ENCODE measurements at places on chromosomes 6 and 20.

DNA sequence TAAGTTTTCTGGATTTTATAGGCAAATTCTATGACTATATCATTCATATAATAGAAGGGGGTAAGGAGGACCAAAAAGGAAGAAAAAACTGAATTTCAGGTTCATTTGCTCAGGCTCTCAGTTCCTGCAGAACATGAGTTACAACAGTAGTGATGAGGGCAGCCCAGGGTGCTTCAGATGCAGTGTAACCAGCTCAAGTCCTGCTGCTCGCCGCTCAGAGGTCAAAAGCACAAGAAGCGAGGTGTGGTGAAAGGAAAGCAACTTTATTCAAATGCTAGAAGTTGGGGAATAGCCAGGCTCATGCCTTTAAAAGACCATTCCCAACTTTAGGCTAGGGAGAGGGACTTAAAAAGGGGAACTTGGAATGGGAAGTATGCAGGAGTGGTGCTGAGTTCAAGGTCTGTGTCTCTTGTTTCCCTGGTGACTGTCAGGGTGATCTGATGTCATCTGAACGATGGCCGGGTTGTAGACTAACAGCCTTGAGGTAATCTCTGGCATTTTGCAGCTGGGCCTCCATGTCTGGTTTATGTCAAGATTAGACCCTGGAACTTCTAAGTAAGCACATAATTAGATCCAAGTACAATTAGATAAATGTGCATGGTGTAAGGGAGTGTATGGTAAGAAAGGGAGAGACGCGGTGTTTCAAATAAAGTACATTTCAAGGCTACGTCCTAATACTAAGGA, 14.5 kb upstream of the SEC63 start:
- DNase-seq = no peak

GRCh38 chr6:43509984-43510826, at the start of gene LRRC73:
LRRC73 (minus strand) TSS chr6:43510346; CDS start chr6:43509785, 561 bp downstream.
- peak; percentile 59 for DNase-seq

- DNase-seq = no peak
These were observed 59.8 kb downstream of the GOPC start for GRCh38 chr6:117542493-117542892.

DNA sequence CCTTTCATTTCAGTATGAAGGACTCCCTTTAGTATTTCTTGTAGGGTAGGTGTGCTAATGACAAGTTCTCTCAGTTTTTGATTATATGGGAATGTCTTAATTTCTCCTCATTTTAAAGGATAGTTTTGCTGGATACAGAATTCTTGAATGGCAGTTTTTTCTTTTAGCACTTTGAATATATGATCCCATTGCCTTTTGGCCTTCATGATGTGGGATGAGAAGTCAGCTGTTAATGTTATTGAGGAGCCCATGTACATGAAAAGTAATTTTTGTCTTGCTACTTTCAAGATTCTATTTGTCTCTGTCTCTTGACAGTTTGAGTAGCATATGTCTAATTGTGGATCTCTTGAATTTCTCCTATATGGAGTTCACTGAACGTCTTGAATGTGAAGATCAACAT, 30.9 kb downstream of the RSPH3 start:
- no peak for DNase-seq

GRCh38 chr6:138001750-138002349, 105.4 kb downstream of the PERP start:
- peak; percentile 22 for DNase-seq

DNA sequence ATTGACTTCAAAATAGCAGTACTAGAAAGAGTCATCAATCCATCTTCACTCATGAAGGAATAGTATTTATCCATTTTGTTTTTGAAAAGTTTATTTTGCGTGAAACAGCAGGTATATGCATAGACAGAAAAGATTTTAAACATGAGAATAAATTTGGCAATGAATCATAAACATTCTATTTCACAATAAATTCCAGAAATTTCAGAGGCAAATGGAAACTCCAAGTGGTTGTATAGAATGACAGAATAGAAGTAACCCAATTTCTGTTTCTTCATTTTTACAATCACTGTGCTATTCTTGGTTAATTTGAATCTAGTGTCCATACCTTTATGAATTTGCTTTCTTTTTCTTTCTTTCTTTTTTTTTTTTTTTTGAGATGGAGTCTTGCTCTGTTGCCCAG, 173.0 kb upstream of the ECI2 start:
- DNase-seq = no peak

DNA sequence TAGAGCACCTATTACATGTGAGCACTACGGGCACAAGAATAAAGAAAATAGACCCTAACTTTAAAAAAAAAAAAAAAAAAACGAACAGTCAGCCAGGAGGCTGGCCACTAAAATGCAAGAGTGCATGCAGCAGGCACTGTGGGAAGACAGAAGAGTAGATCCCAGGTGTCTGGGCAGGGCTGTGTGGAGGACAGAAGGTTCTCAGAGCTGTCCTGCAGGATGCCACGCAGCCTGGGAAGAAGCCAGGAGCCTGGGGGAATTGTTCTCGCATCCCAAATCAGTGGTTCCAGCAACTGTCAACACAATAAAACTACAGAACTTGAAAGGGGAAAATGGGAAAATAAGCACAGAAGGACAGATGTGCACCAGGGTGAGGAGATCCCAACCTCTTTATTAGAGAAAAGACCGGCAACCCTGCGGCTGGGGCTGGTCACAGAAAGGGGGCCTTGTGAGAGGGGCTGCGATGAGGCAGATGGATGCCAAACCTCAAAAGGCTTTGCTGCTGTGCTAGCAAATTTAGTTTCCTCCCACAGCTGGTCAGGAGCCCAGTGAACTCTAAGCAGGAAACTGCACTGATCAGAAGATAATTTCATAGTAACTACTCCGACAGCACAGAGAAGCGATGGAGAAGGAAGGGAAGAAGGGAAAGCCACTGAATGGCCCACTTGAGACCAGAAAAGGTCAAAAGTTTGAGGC, 30.9 kb downstream of the MAP3K5 start:
- no peak for DNase-seq

GRCh38 chr6:119138906-119139541, 60.6 kb upstream of the FAM184A start:
- DNase-seq = no peak

GRCh38 chr20:12276011-12276673, 358.4 kb downstream of the BTBD3 start:
- DNase-seq = no peak

DNA sequence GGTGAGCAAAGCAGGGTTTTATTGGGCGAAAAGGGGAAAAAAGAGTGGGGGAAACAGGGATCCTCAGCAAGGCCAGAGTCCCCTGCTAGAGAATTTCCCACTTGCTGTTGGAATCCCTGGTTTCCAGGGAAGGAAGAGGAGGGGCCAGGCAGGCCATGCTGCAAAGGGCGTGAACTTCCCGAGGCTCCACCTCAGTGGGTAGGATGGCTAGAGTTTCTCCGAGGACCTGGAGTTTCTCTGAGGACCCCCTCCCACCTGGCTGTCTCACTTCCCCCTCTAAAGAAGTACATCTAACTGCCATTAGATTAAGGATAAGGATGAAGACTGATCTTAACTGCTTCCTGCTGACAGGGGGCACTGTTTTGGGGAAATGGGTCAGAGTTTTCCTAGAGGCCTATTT, 1239.3 kb upstream of the GJE1 start:
- no peak for DNase-seq

DNA sequence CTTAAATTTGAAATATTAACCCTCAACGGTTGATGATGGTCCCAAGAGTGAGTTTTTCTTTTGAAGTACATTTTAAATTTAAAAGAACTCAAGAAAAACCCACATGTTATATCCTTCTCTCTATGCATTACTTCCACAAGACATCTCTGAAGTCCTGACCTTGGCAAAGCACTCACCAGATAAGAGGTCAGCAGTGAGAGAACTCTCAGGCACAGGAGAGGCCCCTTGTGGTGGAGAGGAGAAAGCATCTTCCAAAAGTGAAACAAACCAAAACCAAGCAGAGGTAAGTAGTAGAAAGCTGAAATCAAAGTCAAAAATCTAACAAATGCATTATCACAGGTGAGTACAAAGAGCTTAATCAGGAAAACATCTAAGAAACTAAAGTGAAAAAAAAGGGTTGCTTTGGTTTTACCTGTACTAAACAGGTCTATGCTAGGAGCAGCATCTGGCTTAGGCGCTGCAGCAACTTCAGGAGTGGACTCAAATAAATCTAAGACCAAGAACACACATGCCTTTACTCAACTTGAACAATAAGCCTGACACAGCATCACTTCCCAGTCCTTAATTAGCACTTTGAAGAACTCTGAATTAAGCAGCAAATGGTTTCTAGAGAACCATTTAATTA, 80.5 kb downstream of the PRSS35 start:
- DNase-seq = no peak

DNA sequence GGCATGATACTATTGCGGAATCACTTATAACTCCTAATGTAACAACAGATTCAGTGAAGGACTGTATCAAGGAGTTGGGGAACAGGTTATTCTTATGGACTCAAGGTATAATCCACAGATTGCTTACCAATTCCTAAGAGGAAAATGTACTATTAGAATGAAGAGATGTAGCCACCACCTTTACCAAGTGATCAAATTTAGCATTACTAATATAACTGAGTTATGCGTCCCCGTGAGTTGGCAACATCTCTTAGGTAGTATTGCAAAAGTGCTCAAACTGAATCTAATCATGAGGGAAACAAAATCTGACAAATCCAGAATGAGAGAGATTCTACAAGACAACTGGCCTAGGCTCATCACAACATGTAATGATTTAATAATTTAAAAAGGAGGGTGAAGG, 777 bp upstream of the SNRNP48 start:
- DNase-seq = no peak

DNA sequence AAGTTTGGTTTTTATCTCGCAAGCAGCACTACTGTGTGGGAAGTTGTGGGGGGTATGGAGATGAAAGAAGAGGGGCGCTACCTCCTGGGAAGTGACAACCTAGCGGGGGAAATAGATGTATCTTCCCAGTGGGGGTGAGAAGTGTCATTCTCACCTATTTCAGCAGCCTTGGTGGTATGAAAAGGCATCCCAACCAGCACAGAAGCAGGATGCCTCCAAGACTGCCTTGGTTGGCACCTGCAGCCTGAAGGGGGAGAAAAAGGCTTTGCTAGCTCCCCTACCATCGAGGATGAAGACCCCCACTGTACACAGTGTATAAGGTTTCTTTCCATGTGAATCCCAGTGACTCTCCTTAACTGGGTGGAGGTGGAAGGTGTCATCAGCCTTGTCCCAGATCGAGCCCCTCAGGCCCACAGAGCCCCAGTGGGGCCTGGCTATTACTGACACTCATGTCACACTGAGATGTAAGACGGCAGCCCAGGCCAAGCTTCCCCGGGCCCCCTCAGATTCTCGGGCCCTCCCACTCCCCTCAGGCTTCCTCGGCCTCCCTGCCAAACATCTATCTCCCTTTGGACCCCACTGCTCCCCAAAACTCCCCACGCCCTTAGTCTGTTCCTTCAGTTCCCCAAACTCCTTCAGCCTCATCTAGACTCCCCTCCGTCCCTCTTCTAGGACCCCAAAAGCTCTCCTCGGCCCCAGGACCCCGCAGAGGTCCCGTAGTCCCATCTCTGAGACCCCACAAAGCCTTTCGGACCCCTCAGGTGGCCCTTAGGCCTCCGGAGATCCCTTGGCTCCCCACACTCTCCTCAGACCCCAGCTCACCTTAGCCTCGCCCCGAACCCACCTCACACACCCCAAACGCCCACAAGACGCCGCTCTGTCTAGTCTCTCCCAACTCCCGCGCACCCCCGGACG, 688 bp downstream of the COMMD7 start:
- no peak for DNase-seq
